A172 (cell line): ENCODE measurements at places on chromosomes 2 and 18.

- DNase-seq: peak; percentile 68
These were observed at the start of the genes BABAM2 and RBKS for GRCh38 chr2:27890146-27890923. BABAM2 (plus strand) TSS chr2:27890729; CDS start chr2:27894557, 3,828 bp downstream. RBKS (minus strand) TSS chr2:27890387; CDS start chr2:27890345, 42 bp downstream.

DNA sequence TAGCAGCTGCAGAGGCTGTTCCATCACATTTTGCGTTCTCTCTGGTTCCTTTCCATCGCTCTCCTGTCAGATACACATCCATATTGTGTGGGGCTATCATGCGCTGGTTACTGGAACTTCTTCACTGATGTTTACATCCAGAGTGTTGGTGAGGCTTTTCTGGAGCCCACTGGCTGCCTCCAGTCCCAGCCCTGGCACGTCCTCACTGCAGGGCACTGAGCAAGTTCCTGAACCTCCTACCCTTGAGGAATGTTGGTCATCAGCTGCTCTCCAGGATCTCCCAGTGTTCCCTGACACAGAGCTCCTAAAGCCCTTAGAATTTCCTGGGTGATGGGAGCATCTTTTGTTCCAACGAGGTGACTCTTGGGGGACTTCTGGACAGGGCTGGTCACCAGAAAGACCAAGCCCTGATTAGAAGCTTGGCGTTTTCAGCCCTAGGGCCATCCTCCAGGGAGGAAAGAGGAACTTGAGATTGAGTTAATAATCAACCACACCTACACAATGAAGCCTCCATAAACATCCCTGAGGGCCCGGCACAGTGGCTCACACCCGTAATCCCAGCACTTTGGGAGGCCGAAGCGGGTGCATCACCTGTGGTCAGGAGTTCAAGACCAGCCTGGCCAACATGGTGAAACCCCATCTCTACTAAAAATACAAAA is 81.3 kb downstream of the TFCP2L1 start:
- DNase-seq: no peak

DNA sequence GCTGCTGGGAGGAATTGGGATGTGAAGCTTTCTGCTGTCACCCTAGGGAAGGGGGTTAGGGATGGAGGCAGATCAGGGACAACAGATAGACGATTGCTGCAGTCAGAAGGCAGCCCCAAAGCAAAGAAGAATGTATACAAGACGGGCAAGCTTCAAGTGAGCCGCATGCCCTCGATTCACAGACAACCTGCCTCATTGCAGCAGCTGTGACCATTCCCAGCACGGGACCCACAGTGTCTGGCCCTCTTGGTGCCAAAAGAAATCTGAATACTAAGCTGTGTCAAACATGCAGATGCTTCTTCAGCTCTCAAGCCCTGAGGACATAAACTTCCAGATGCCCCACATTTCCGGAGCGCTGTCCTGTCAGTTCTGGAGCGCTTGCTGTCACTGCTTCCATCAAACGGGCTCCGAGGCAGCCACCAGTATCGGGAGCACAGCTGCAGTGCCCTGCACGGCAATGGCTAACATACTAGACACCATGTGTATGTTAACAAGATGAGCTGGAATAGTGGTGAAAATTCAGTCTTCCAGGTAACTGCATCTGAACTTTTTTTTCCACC is 33.8 kb downstream of the PRELID3A start:
- no peak for DNase-seq

DNA sequence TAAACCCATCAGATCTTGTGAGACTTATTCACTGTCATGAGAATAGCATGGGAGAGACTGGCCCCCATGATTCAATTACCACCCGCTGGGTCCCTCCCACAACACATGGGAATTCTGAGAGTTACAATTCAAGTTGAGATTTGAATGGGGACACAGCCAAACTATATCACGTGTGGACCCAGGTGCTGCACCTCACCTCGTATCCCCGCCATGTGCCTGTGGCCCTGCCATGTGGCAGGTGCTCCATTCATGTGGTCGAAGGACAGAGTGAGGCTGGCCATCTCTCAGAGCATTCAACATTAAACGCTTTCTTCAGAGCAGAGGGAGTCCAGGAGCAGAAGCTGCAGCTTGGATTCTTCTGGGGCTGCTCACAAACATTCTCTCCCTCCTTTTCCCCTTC is 32.3 kb downstream of the MROH2A start:
- DNase-seq: no peak

GRCh38 chr2:71742953-71743601 is 289.7 kb downstream of the DYSF start:
- DNase-seq: peak; percentile 97

GRCh38 chr2:200264631-200265030 is 41.9 kb upstream of the SPATS2L start:
- DNase-seq: no peak

DNA sequence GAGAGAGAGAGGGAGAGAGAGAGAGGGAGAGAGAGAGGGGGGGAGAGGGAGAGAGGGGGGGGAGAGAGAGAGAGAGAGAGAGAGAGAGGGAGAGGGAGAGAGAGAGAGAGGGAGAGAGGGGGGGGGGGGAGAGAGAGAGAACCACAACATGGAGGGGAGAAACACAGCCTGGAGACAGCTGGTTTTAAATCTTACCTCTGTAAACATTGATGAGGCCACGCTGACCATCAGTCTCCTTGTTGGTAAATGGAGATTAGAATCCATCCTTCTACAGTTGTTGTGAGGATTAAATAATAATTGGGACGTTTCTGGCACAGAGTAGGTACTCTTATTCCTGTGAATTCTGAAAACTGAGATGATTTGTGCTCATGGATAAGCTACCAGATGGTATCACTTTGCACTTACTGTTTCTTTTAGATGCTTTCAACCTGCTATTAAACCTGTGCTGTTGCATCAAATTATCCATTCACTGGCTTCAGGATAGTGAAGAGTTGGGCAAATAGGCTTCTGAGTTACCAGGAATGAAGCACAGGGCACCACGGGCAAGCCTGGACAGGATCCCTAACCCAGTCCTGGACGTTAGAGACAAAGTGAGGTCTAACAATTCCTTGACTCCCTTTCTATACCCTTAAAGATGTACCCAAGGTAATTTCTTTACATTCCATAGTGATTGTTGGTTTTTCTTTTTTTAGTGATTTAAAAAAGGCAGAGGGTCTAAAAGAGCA is 318.1 kb downstream of the ZNF521 start:
- DNase-seq: no peak

- DNase-seq: no peak
These were observed 56.9 kb upstream of the ZNF397 start for GRCh38 chr18:35183886-35184285.
